MCF 10A (cell line): ENCODE measurements at places on chromosomes 3 and 15. TPM values are rescaled to one million over a fixed set of nuclear protein-coding genes. Genes with fewer than 3 reads are reported as not detected.
A peak's percentile ranks its signal among the peaks of the same experiment; 100 is the strongest.

DNA sequence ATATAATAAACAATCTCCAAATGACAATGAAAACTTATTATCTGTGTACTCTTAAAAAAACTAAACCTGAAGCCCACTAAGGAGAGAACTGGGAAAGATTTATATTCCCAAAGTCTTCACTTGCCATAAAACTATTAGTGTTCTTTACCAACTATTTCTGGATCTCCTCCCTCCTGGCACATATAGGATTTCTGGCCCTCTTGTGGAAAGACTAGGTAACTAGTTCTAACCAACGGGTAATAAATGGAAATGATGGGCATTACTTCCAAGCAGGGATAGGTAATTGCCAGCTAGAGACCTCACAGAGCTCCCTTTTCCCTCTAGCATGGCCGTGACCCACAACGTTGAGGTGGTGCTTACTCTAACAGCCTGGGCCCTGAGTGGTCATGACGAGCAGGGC is 110.1 kb downstream of the DNAH12 start:
- peak; percentile 69 for DNase-seq
- no peak overlapping the region for H3K27ac ChIP-seq
- H3K27me3 ChIP-seq = peaks cover 26% of the 10 kb centered on the region
- no peaks in the 10 kb centered on the region for H3K36me3 ChIP-seq

GRCh38 chr3:107945417-107946094 is 145.3 kb downstream of the CD47 start:
- H3K36me3 ChIP-seq = no peaks in the 10 kb centered on the region
- H3K4me3 ChIP-seq = no peak overlapping the region
- DNase-seq = no peak
- no peaks in the 10 kb centered on the region for H3K4me1 ChIP-seq

DNA sequence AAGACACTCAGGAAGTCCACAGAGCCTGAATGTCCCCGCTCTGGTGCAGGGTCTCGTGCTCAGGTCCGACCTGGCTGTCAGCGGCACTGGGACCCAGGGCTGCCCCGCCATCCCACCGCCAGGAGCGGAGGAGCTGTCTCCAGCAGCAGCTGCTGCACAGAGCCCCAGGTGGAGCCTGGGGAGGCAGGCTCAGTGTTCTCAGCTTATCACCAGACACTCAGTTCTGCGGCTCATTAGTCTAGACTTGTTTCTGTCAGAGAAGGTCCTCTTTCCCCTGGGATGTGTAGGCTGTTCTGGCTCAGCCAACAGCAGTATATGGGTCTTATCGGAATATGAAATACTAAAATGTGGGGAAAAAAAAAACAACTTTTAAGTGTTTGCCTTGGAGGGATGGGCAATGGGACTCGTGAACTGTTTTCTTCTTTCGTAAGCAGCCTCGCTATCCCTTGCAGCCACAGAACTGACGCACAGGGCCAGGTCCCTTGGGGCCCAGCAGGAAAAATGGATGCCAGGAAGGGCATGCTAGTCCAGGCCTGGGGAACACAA is 75.9 kb downstream of the KLF13 start:
- no peak overlapping the region for H3K27ac ChIP-seq
- H3K4me1 ChIP-seq = peaks cover 26% of the 10 kb centered on the region
- no peaks in the 10 kb centered on the region for H3K27me3 ChIP-seq
- DNase-seq = peak; percentile 29
- no peak overlapping the region for H3K4me3 ChIP-seq
- H3K36me3 ChIP-seq = no peaks in the 10 kb centered on the region

- H3K27ac ChIP-seq = no peak overlapping the region
- H3K27me3 ChIP-seq = no peaks in the 10 kb centered on the region
- H3K36me3 ChIP-seq = peaks cover 10% of the 10 kb centered on the region
- DNase-seq = no peak
- peaks cover 14% of the 10 kb centered on the region for H3K4me1 ChIP-seq
- H3K4me3 ChIP-seq = no peak overlapping the region
These were observed 1.3 kb upstream of the LYSMD4 start for GRCh38 chr15:99734575-99734974.

GRCh38 chr15:72318408-72318942 is 1.5 kb downstream of the CELF6 start:
- no peak for DNase-seq
- H3K4me3 ChIP-seq = no peak overlapping the region
- peaks cover 16% of the 10 kb centered on the region for H3K4me1 ChIP-seq
- peaks cover 23% of the 10 kb centered on the region for H3K27me3 ChIP-seq
- H3K27ac ChIP-seq = no peak overlapping the region

GRCh38 chr3:174002543-174002942 is 605.0 kb downstream of the NLGN1 start:
- H3K27ac ChIP-seq = no peak overlapping the region
- H3K27me3 ChIP-seq = peaks cover 87% of the 10 kb centered on the region
- H3K4me3 ChIP-seq = no peak overlapping the region
- DNase-seq = peak; percentile 36

- peaks cover 7% of the 10 kb centered on the region for H3K36me3 ChIP-seq
- H3K27ac ChIP-seq = no peak overlapping the region
- peaks cover 5% of the 10 kb centered on the region for H3K4me1 ChIP-seq
- no peaks in the 10 kb centered on the region for H3K27me3 ChIP-seq
These were observed 13.3 kb downstream of the NCEH1 start for GRCh38 chr3:172697558-172697957.

DNA sequence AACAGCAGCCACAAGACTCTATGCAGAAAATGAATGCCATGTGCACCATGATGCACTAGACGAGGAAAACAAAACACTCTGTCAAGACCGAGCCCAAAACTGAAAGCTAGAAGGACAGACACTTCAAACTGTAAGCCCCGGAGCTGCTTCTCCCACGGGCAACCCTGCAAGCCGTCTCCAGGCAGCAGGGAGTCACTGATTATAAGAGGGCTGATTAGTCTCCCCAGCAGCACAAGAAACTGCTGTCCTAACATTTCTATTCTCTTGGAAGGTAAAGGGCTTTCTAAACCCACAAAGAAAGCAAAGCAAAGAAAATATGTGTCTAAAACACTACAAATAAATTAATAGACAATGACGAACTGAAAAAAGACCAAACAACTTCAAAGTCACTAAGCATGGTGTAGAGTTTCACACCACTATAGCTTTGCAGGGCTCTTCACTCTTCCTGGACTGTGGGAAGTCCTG is 15.5 kb downstream of the TBC1D2B start:
- H3K4me1 ChIP-seq = peaks cover 16% of the 10 kb centered on the region
- no peak overlapping the region for H3K4me3 ChIP-seq
- DNase-seq = no peak
- H3K36me3 ChIP-seq = peaks cover 6% of the 10 kb centered on the region

- no peaks in the 10 kb centered on the region for H3K27me3 ChIP-seq
- peak overlapping the region; percentile 29 for H3K27ac ChIP-seq
- H3K4me3 ChIP-seq = no peak overlapping the region
- H3K4me1 ChIP-seq = peaks cover 18% of the 10 kb centered on the region
- no peak for DNase-seq
- peaks cover 3% of the 10 kb centered on the region for H3K36me3 ChIP-seq
These were observed 3.7 kb upstream of the ACKR4 start for GRCh38 chr3:132593241-132593946.

The TMEM115 gene
- 31.9 and 40.3 TPM in 2 replicates for total RNA-seq

The PLSCR1 gene
- 62.8 and 79.2 TPM in 2 replicates for total RNA-seq

The MFGE8 gene
- 207 and 254 TPM in 2 replicates for total RNA-seq
